Activated CD8-positive, alpha-beta memory T cell treated with anti-CD3 and anti-CD28 coated beads, Interleukin-2, amount 10 ng/mL, durations not matched to agents 7 days and 5 days (primary cell): ENCODE measurements at places on chromosomes 11 and 22. TPM values are rescaled to one million over a fixed set of nuclear protein-coding genes. Genes with fewer than 3 reads are reported as not detected.
A peak's percentile ranks its signal among the peaks of the same experiment; 100 is the strongest.

The CDC42BPG gene
- total RNA-seq = 0.50 TPM

The P2RX6 gene
- 0.42 TPM for total RNA-seq

The SCUBE2 gene
- total RNA-seq = not detected

The OR52I2 gene
- total RNA-seq = not detected

The CFAP300 gene
- total RNA-seq = not detected

The SLC22A8 gene
- not detected for total RNA-seq

The MYOD1 gene
- total RNA-seq = not detected

DNA sequence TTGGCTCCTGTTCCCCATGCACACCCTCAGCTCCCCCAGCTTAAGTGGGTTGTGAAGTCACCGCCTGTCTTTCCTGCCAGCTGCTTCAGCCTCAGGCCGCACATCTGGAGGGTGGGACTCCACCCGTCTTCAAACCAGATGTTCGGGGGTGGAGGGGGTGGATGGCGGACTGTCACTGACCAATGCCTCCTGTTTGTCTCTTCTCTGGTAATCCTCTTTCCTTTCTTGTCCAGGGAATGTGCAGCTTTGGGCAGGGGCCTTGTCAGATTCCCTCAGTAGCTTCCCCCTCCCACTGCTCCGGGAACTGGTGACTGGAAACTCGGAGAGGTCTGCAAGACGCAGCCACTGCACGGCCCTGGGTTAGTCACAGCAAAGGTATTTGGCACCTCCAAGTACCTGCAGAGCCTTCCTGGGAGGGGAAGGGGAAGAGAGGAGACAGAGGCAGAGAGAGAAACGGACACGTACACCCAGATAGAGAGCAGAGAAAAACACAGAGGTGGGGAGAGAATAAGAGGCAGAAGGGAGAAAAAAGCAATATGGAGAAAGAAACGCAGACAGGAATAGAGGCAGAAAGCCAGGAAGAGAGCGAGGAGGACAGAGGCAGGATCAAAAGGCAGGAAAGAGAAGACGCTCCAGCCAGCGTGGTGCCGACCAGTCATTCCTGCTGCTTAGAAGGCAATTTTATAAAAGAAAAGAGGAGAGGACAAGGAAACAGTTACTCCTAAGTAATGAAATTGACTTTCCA is 56.1 kb upstream of the TIMP3 start:
- no peak overlapping the region for H3K4me3 ChIP-seq
- no peaks in the 10 kb centered on the region for H3K36me3 ChIP-seq
- H3K27ac ChIP-seq = no peak overlapping the region
- H3K4me1 ChIP-seq = peaks cover 8% of the 10 kb centered on the region
- no peak for DNase-seq

- H3K36me3 ChIP-seq = no peaks in the 10 kb centered on the region
- H3K27me3 ChIP-seq = peaks cover 23% of the 10 kb centered on the region
- H3K4me1 ChIP-seq = peaks cover 12% of the 10 kb centered on the region
- no peak overlapping the region for H3K27ac ChIP-seq
- DNase-seq = no peak
Observed at GRCh38 chr11:113778111-113778910, 1.3 kb upstream of the CLDN25 start.

- no peak overlapping the region for H3K27ac ChIP-seq
- H3K4me3 ChIP-seq = peak overlapping the region; percentile 42
- peaks cover 2% of the 10 kb centered on the region for H3K36me3 ChIP-seq
- peaks cover 53% of the 10 kb centered on the region for H3K27me3 ChIP-seq
- no peaks in the 10 kb centered on the region for H3K4me1 ChIP-seq
Observed at GRCh38 chr11:30585892-30586250, 282 bp downstream of the MPPED2 start.

GRCh38 chr22:49632199-49633009 is 195.3 kb downstream of the BRD1 start:
- no peak overlapping the region for H3K27ac ChIP-seq
- H3K4me1 ChIP-seq = no peaks in the 10 kb centered on the region
- H3K27me3 ChIP-seq = no peaks in the 10 kb centered on the region

- H3K4me1 ChIP-seq = peaks cover 4% of the 10 kb centered on the region
- H3K27me3 ChIP-seq = peaks cover 11% of the 10 kb centered on the region
- no peaks in the 10 kb centered on the region for H3K36me3 ChIP-seq
- H3K4me3 ChIP-seq = no peak overlapping the region
Observed at GRCh38 chr22:50000587-50001387, 11.8 kb downstream of the IL17REL start.

DNA sequence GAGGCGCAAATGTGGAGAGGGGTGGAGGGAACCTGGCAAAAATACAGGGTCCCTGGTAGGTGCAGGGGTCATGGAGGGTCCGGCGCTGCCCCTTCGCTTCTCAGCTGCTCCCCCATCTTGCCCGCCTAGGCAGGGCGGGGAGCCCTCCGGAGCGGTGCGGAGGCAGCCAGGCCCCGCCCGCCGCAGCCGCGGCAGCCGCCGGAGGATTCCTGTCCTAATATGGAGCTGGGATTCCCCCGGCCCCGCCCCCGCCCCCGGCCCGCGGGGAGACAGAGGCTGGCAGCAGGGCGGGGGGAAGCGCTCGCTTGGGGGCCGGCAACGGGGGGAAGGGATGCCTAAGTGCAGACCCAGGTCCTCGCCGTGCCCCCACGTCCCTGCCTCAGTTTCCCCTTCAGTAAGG is 1.0 kb upstream of the NPAS4 start:
- DNase-seq = no peak
- H3K36me3 ChIP-seq = no peaks in the 10 kb centered on the region
- no peak overlapping the region for H3K4me3 ChIP-seq
- H3K4me1 ChIP-seq = peaks cover 14% of the 10 kb centered on the region

DNA sequence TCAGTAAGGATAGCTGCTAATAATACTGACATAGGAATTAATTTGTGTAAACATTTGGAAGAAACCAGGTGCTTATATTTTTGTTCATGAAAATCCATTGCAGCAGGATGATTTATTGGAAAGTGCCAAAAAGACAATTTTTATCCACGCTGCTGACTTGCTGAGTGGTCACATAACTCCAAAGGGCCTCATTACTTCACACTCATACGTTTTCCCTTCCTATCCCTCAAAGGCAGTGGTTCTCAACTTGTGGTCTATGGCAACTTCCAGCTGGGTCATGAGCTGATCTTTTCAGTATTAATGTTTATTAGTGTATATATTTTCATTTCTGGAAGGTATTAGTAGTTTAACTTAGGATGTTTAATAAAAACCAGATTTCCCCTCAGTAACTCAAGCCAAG is 178.1 kb downstream of the UVRAG start:
- H3K4me3 ChIP-seq = no peak overlapping the region
- no peak overlapping the region for H3K27ac ChIP-seq
- peaks cover 4% of the 10 kb centered on the region for H3K36me3 ChIP-seq
- no peaks in the 10 kb centered on the region for H3K27me3 ChIP-seq
- H3K4me1 ChIP-seq = peaks cover 11% of the 10 kb centered on the region
- no peak for DNase-seq

DNA sequence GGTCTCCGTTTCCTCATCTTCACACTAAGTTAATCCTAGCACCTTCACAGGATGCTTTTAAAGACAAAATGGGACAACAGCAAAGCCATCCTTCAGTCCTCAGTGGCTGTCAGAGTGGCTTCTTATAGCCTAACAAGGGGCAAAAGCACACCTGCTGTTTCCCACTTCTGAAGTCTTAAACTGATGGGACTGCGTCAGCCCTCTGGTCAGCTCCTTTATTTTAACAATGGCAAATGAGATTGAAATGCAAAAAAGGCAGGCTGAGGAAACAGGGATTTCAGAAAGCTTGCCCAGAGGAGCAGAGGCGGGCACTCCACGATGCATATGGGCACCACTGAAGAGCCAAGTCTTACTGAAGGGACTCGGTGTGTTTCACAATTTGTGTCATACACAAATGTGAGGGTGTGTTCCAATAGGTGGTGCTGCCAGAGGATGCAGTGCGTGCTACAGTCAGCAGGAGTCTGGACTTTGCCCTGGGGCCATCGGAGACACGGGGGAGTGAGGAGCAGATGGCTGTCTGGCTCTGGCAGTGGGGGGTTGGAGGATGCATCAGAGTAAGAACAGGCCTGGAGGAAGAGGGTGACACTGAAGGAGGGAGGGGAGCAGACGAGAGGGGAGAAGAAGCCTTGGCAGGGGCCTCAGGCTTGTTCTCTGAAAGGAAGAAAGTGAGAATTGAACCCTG is 47.3 kb downstream of the TENM4 start:
- no peaks in the 10 kb centered on the region for H3K27me3 ChIP-seq
- H3K4me1 ChIP-seq = no peaks in the 10 kb centered on the region
- H3K36me3 ChIP-seq = no peaks in the 10 kb centered on the region
- DNase-seq = no peak
- H3K27ac ChIP-seq = no peak overlapping the region

DNA sequence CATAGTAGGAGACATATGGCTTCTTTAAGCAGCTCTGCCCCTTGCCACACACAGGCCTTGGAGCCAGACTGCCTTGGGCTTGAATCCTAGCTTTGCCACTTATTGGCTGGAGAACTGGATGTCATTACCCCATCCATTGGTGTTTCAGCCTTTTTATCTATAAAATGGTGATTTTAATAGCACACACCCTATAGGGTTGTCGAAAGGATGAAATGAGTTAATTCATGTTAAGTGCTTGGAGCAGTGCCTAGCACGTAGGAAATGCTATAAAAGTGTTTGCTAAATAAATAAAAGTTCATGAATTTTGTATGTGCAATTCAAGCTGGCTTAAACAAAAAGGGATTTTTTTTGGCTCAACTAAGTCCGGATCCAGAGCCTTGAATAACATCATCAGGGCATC is 120.7 kb downstream of the TIMP3 start:
- H3K4me3 ChIP-seq = no peak overlapping the region
- no peak for DNase-seq
- peaks cover 2% of the 10 kb centered on the region for H3K27me3 ChIP-seq
- no peak overlapping the region for H3K27ac ChIP-seq

- no peak overlapping the region for H3K27ac ChIP-seq
- H3K4me3 ChIP-seq = no peak overlapping the region
- H3K36me3 ChIP-seq = peaks cover 9% of the 10 kb centered on the region
- DNase-seq = no peak
- H3K27me3 ChIP-seq = no peaks in the 10 kb centered on the region
- no peaks in the 10 kb centered on the region for H3K4me1 ChIP-seq
Observed at GRCh38 chr22:29334696-29335344, 19.3 kb upstream of the RASL10A start.

- H3K27ac ChIP-seq = peak overlapping the region; percentile 85
- no peaks in the 10 kb centered on the region for H3K27me3 ChIP-seq
- peak overlapping the region; percentile 73 for H3K4me3 ChIP-seq
- H3K36me3 ChIP-seq = peaks cover 31% of the 10 kb centered on the region
Observed at GRCh38 chr11:116929414-116930090, 92.1 kb upstream of the APOA1 start.

DNA sequence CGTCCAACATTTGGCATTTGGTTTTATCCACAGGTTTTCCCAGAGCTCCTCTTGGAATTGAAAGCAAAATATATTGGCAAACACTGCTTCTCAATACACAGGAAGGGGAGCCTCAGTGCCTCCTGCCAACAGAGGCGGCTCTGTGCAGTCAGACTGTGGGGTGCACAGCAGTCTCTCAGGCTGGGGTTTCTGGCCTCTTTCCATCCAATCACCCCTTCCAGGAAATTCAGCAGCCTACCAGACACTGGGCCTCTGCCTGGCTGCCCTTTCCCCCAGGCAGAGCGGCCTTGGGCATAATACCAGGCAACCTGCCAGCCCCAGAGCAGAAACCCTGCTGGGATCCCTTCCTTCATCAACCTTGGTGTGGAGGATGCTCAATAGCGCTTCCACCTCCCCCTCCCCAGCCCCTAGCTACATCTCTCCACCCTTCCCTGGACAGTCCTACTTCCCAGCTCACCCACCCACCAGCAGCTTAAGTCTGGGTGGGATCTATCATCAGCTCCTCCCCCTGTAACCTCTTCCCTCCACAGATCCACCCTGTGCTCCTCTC is 17.8 kb upstream of the RAPSN start:
- no peak overlapping the region for H3K4me3 ChIP-seq
- no peaks in the 10 kb centered on the region for H3K4me1 ChIP-seq
- no peak for DNase-seq
- no peaks in the 10 kb centered on the region for H3K27me3 ChIP-seq

DNA sequence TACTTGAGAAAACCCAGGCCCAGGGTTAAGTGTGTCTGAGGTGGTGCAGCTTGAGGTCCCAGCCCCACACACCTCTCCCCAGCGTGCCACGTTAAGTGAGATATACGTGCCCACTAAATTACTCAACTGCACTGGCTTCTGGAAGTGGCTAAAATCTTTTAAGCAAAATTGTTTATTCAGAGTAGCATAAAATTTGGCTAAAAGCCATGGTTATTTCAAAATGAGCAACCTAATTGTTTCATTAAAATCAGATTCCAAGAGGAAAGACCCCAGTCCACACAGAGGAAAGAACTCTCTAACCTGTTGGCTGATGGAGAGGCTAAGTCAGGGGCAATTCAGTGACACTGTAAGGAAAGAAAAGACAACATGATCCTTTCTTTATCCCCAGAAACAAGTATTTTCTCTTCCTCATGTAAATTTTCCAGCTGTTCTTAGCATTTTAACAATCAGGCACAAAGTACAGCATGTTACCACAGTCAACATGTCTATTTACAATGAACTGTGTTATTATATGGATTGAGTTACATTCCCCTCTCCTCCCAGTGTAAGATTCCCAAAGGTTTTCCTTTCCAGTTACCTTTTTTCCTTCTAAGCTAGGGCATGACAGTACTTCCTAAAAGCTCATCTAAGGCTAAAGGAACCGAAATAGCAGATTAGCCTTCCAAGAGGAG is 26.6 kb downstream of the NUP50 start:
- DNase-seq = no peak
- no peak overlapping the region for H3K4me3 ChIP-seq
- H3K4me1 ChIP-seq = peaks cover 12% of the 10 kb centered on the region
- H3K36me3 ChIP-seq = peaks cover 18% of the 10 kb centered on the region

- H3K36me3 ChIP-seq = no peaks in the 10 kb centered on the region
- H3K27ac ChIP-seq = no peak overlapping the region
- no peak for DNase-seq
- no peak overlapping the region for H3K4me3 ChIP-seq
- peaks cover 5% of the 10 kb centered on the region for H3K4me1 ChIP-seq
Observed at GRCh38 chr11:1488575-1489180, 2.1 kb upstream of the MOB2 start.

DNA sequence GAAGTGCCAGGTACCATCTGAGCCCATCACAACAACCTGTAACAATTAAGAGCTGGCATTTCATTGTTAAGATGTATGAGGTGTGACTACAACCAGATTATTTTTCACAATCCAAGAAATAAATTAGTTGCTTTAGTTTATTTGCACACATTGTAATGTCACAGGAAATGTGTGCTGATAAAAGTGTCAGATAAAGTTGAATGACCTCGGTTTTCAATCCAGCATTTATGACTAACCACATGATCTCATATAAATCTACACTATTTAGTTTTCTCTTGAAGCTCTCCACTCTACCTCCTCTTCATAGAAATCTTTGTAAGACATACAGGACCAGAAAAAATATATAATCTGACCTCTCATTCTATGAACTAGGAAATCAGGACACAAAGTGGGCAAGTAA is 166.2 kb downstream of the PGR start:
- H3K4me1 ChIP-seq = no peaks in the 10 kb centered on the region
- no peak overlapping the region for H3K27ac ChIP-seq
- H3K4me3 ChIP-seq = no peak overlapping the region
- no peak for DNase-seq
- H3K27me3 ChIP-seq = no peaks in the 10 kb centered on the region
- no peaks in the 10 kb centered on the region for H3K36me3 ChIP-seq

GRCh38 chr11:2118677-2119076 is 20.5 kb downstream of the IGF2 start:
- no peak overlapping the region for H3K4me3 ChIP-seq
- DNase-seq = no peak
- H3K4me1 ChIP-seq = no peaks in the 10 kb centered on the region
- no peaks in the 10 kb centered on the region for H3K36me3 ChIP-seq
- no peak overlapping the region for H3K27ac ChIP-seq
